ENCODE measurements at places on chromosomes 6 and 20. TPM values are rescaled to one million over a fixed set of nuclear protein-coding genes. Genes with fewer than 3 reads are reported as not detected.
A peak's percentile ranks its signal among the peaks of the same experiment; 100 is the strongest.

GRCh38 chr6:47004463-47004862 lies 37.7 kb downstream of the ADGRF1 start:
- H3K27ac ChIP-seq, result no peak overlapping the region
- H3K36me3 ChIP-seq, result peaks cover 52% of the 10 kb centered on the region
- peaks cover 15% of the 10 kb centered on the region for H3K4me1 ChIP-seq
- no peak overlapping the region for H3K4me3 ChIP-seq
- H3K27me3 ChIP-seq, result no peaks in the 10 kb centered on the region

GRCh38 chr6:89640804-89641203 lies 2.3 kb upstream of the LYRM2 start:
- no peak overlapping the region for H3K4me3 ChIP-seq
- no peaks in the 10 kb centered on the region for H3K36me3 ChIP-seq
- peaks cover 20% of the 10 kb centered on the region for H3K4me1 ChIP-seq
- no peak overlapping the region for H3K27ac ChIP-seq

DNA sequence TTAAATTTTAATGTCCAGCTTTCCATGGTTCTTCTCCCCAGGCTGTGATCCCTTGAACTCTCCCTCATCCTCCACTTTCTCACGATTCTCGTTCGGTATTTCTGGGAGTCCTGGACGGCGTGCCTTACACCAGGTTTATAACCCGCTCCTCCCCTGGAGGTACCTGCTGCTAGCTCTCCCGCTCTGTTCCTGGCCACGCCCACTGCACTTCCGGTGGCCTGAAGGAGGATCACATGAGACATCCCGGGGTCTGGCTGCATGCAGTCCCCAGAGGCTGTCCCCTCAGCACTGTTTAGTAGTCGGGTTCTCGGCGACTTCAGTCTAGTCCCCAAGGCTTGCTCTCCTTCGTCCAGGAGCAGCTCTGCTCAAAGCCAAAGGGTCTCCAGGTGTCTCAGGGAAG lies 28.4 kb upstream of the GCLC start:
- no peaks in the 10 kb centered on the region for H3K4me1 ChIP-seq
- H3K27ac ChIP-seq, result no peak overlapping the region
- no peak overlapping the region for H3K4me3 ChIP-seq
- no peak for DNase-seq
- H3K27me3 ChIP-seq, result no peaks in the 10 kb centered on the region
- no peaks in the 10 kb centered on the region for H3K36me3 ChIP-seq

Gene CASS4
- total RNA-seq, result 0.15 TPM

Gene EBF4
- total RNA-seq, result 5.1 TPM

DNA sequence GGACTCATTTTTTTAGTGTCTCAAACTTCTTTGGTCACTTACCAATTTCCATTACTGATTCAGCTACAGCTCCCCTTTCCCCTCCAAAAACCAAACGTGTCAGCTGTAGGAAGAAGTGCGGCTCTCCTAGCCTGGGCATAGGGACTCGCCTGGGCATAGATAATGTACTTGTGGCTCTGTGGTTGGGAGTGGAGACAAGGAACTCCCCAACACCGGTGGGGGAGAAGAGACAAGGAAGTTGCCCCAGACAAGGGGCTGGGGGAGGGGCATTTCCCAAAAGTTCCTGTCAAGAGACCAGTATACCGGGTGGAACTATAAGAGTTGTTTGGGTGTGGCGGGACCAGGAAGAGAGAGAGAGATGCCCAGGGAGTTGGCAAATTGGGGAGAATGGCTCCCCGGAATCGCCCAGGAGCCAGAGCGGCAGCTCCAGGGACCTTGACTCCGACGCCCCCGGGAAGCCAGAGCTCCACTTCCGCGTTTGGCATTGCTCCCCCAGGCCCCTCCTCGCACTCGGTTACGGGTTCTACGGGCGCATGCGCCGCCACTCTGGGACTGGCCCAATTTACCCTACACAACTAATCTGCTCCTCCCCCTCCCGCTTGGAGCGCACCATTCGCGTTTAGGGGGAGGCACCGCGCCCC lies 871 bp upstream of the ZFAND3 start:
- H3K27me3 ChIP-seq, result no peaks in the 10 kb centered on the region
- no peaks in the 10 kb centered on the region for H3K36me3 ChIP-seq
- H3K4me1 ChIP-seq, result peaks cover 24% of the 10 kb centered on the region
- peak overlapping the region; percentile 66 for H3K27ac ChIP-seq

Gene PROKR2
- not detected for total RNA-seq

Gene TCP11
- not detected for total RNA-seq

DNA sequence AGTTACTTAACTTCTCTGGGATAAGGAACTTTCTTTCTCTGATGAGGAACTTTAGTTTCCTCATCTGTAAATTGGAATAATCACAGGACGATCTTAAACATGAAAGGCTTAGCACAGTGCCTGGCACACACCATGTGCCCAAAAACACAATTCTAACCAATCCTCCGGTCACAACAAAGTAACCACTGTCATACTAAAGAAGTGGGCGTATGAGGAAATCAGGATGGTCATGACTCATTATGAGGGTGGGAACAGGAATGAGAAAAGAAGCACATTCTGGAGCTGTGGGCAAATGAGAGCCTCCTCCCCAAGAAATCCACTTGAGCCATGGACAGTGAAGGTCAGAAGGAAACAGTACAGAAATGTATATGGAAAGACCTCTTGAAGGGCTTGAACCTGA lies 82.9 kb downstream of the LRFN2 start:
- H3K36me3 ChIP-seq, result no peaks in the 10 kb centered on the region
- H3K4me3 ChIP-seq, result no peak overlapping the region
- peaks cover 73% of the 10 kb centered on the region for H3K27me3 ChIP-seq
- H3K4me1 ChIP-seq, result no peaks in the 10 kb centered on the region
- no peak for DNase-seq

- no peak for DNase-seq
- H3K36me3 ChIP-seq, result no peaks in the 10 kb centered on the region
- H3K27ac ChIP-seq, result no peak overlapping the region
- H3K4me3 ChIP-seq, result no peak overlapping the region
Measured at GRCh38 chr6:83815631-83816272, 37.4 kb upstream of the RIPPLY2 start.

DNA sequence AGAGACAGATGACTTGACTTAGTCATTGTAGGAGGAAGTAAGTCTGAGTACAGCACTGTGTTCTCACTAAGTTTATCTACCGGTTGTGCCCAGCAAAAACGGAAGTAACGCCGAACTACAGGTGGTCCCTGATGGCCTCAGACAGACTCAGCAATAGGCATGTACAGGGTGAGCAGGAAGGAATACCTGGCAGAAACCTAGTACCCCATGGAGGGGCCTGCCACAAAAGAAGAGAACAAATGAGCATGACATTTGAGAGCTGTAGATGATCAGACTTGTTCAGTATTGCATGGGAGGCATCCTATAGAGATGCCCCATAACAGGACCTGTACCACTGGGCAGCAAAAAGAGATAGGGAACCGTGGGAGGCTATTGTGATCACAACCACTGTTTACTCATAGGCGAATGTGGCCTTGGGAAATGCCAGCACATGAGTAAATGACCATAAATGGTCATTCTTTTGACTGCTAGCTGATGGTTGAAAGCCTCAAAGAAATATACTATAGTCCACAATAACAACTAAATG lies 106.4 kb upstream of the TAB2 start:
- H3K27ac ChIP-seq, result no peak overlapping the region
- H3K36me3 ChIP-seq, result no peaks in the 10 kb centered on the region
- DNase-seq, result no peak

Gene VGLL2
- not detected for total RNA-seq

DNA sequence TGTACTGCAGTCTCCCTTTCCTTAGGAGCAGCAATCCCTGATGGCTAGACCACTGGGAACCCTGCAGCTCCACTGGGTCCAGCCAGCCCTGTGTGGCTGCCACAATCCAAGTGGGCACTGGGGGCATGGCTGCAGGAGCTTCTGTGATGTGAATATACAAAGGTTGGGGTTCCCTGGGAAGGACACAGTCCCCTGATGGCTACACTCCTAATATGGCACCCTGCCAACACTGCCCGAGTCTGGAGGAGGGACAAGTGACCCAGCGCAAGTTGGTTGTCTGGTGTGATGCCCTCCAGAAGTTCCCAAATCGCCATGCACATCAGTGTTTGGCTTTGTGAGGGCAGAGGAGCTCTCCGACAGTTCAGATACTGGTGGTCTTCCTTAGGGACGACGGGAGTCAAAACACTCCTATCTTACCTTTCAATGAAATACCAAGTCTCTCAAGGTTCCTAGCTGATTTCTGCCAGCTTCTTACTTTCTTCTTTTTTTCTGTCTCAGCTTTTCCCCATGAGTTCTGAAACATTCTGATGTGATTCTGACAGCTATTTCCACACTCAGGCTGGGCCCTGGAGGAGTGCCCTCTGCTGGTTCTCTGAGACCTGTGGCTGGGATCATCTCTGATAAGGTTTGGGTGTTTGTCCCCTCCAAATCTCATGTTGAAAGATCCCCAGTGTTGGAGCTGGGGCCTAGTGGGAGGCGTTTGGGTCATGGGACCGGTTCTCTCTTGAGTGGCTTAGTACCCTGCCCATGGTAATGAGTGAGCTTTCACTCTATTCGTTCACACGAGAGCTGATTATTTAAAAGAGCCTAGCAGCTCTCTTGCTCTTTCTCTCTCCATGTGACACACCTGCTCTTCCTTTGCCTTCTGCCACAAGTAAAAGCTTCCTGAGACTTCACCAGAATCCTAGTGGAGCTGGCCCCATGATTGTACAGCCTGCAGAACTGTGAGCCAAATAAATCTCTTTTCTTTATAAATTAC lies 15.5 kb upstream of the ZFP57 start:
- no peak overlapping the region for H3K4me3 ChIP-seq
- DNase-seq, result peak; percentile 33
- H3K36me3 ChIP-seq, result no peaks in the 10 kb centered on the region
- no peak overlapping the region for H3K27ac ChIP-seq
- H3K27me3 ChIP-seq, result no peaks in the 10 kb centered on the region

Gene SAPCD1
- total RNA-seq, result 16.9 TPM

Gene TMEM170B
- 3.9 TPM for total RNA-seq

- no peaks in the 10 kb centered on the region for H3K4me1 ChIP-seq
- H3K4me3 ChIP-seq, result no peak overlapping the region
- H3K27me3 ChIP-seq, result peaks cover 24% of the 10 kb centered on the region
- H3K27ac ChIP-seq, result no peak overlapping the region
Measured at GRCh38 chr6:162862462-162862861, 134.7 kb downstream of the PACRG start.

DNA sequence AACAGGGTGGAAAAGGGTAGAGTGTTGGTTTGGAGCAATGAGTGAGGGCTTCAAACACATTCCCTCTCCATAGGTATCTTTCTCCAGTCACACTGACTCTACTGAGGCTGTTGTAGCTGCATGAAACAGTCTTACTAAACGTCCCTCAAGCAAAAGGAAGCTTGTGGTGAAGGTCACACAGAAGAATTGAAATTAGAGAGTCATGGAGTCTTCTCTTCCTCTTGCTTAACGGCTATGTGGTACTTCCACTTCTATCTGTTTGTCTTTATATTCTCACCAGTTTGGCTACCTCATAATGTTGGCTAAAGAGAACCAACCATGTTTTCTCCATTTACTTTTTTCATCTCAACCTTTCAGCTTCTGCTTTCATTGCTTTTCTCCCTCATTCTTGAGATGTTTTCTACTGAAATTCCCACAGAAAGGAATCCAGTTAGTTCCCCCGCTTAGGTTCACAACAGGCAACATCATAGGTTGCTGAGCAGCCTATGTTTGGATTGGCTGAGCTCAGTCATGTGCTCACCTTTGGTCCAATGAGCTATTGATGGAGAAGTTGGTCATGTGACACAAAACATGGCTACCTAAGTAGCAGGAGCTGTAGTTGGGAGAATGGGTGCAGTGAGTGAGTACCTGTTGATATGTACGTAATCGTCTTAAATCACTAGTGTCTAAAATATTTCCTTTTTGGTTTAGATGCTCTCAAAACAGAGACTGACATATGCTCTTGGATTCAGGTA lies 99.8 kb downstream of the SNAP25 start:
- H3K4me1 ChIP-seq, result peaks cover 25% of the 10 kb centered on the region
- DNase-seq, result no peak
- no peak overlapping the region for H3K4me3 ChIP-seq

DNA sequence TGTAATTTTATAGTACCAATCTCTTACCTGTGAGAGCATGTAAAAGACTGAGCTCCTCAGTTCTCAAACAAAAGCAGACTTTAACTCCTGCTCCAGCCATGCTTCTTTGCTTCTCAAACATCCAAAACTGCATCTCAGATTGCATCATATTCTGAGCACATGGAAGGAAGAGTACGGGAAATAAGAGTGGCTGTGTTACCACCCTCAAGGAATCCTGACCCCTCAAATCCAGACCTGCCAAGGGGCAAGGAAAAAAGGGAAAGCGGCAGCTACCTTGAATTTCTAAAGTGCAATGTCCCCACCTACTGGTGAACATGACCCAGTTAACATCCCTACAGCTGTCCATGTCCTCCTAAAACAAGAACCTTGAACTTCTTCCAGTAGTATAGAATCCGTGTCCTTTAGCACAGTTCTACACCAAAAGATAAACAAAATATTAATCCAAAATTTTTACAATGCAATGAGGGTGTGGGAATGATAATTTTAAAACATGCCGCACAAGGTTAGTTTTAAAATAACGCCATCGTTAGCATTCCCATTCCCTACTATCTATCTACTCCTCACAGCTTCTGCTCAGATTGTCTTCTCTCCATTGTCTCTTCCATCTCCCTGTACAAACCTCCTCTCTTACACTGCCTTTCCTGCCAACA lies 34.1 kb upstream of the HLA-DQB1 start:
- no peak overlapping the region for H3K4me3 ChIP-seq
- 0 out of 2 replicates have a peak, but pooled peaks cover 8% of the 10 kb centered on the region for H3K27me3 ChIP-seq
- DNase-seq, result peak; percentile 50
- H3K27ac ChIP-seq, result no peak overlapping the region
- no peaks in the 10 kb centered on the region for H3K4me1 ChIP-seq

GRCh38 chr20:45179166-45179565 lies 4.5 kb downstream of the PI3 start:
- H3K4me1 ChIP-seq, result peaks cover 54% of the 10 kb centered on the region
- DNase-seq, result no peak
- H3K4me3 ChIP-seq, result no peak overlapping the region
- H3K27ac ChIP-seq, result no peak overlapping the region
- no peaks in the 10 kb centered on the region for H3K36me3 ChIP-seq

Gene LAMA2
- total RNA-seq, result 2.3 TPM

DNA sequence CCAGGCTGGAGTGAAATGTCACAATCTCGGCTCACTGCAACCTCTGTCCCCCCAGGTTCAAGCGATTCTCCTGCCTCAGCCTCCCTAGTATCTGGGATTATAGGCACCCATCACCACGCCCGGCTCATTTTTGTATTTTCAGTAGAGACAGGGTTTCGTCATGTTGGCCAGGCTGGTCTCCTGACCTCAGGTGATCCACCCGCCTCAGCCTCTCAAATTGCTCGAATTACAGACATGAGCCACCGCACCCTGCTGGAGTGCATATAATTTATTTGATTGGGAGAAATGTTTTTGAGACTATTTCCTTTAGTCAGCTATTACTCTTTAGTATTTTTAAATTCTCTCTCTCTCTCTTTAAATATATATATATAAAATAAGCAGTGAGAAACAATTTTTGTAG lies 29.8 kb downstream of the FAM83B start:
- H3K27ac ChIP-seq, result no peak overlapping the region
- peaks cover 5% of the 10 kb centered on the region for H3K36me3 ChIP-seq
- H3K4me3 ChIP-seq, result no peak overlapping the region
- no peak for DNase-seq
- H3K27me3 ChIP-seq, result no peaks in the 10 kb centered on the region

GRCh38 chr20:32581839-32582658 lies 3.1 kb downstream of the NOL4L start:
- H3K36me3 ChIP-seq, result no peaks in the 10 kb centered on the region
- H3K27me3 ChIP-seq, result no peaks in the 10 kb centered on the region
- no peaks in the 10 kb centered on the region for H3K4me1 ChIP-seq
- no peak overlapping the region for H3K4me3 ChIP-seq

Measured in PC-9 (cell line).